ENCODE measurements at places on chromosomes 13 and 19.

DNA sequence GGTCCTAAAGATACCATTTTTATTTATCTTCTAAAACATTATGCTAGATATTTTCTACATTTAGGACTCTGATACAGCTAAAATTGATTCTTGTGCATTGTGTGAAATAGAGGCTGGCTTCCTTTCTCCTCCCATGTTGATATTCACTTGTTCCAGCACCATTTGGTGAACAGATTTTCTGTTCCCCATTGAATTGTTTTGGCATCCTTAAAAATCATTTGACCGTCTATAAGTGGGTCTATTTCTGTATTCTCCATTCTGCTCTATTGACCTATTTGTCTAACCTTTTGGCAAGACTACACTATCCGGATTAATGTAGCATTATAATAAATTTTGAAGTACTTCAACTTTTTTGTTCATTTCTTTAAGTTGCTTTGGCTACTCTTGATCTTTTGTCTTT lies 2689.2 kb downstream of the PCDH9 start:
- no peak for DNase-seq

DNA sequence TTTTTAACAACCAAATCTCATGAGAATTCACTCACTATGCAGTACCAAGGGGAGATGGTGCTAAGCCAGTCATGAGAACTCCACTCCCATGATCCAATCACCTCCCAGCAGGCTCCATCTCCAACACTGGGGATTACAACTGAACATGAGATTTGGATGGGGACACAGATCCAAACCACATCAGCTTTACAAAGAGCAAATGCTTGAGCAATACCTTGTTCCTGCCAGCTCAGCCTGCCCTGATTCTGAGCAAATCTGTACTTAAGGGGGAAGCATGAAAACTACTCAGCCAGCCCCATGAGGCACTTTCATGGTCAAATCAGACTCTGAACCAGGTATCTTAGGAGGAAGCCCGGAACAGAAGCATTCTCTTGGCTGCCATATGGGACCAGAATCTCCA lies 259.9 kb downstream of the TBC1D4 start:
- no peak for DNase-seq

- DNase-seq, result no peak
These were observed 21.2 kb upstream of the GTF3A start for GRCh38 chr13:27403203-27403678.

DNA sequence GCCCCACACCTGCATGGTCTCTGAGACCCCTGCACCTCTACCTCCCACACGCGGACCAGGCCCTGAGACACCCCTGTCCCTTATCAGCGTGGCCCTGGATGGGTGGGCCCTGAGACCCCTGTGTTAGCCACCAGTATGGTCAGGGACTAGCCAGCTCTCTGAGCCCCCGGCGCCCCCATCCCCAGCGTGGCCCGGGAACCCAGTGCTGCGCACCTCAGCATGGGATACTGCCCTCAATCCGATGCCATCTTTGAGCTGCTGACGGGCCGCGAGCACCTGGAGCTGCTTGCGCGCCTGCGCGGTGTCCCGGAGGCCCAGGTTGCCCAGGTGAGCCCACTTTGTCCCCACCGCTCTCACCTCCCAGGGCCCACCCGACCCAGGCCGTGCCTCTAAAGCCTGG lies 5.0 kb upstream of the ARHGAP45 start:
- DNase-seq, result no peak

GRCh38 chr13:73998631-73999030 lies 135.6 kb downstream of the KLF12 start:
- no peak for DNase-seq

Data from HepG2 (cell line).